Progenitor cell of endocrine pancreas (in vitro differentiated cells): ENCODE measurements at places on chromosomes 12 and 14. TPM values are rescaled to one million over a fixed set of nuclear protein-coding genes. Genes with fewer than 3 reads are reported as not detected.

DNA sequence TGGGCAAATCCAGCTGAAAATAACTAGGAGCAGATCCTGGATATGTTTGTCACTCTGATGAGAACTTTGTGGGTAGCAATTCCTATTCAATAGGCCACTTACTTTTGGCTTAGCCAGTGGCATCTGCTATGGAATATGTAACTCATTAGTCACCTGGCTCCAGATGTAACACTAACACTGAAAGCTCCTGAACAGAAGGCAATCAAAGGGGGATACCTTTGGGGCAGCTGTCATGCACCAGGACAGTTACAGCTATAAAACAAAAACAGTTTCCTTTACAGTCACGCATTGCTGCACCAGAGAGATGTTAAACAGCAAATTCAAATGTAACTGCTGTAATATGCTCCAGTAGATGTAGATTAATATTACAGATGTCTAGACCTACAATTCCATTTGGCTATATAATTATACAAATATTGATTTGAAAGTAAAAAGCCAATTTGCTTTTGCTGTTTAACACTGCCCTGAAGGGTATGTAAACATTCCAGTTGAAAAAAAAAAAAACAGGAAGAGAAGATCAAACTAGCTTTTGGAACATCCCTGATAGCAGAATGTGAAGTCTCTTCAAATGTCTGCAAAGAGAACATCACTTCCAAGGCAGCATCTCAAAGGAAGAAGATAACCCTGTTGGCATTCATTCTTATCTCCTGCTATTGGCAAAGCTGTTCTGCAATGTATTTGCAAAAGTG is 18.4 kb downstream of the RACGAP1 start:
- H3K27ac ChIP-seq: no peak overlapping the region
- H3K27me3 ChIP-seq: no peaks in the 10 kb centered on the region
- no peak for DNase-seq
- no peaks in the 10 kb centered on the region for H3K4me1 ChIP-seq
- H3K36me3 ChIP-seq: peaks cover 4% of the 10 kb centered on the region

DNA sequence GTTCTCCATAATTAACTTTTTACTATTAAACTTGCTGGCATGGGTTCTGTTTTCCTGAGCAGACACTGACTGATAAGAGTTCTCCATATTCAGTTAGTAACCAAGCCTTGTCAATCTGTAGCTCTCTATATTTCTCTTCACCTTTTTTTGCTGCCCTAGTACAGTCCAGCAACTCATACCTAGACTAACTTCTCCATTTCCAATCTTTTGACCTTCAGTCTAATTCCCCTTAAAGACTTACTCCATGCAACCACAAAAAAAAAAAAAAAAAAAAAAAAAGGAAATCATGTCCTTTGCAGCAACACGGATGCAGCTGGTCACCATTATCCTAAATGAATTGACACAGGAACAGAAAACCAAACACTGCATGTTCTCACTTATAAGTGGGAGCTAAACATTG is 125.7 kb upstream of the KRAS start:
- no peak overlapping the region for H3K27ac ChIP-seq
- DNase-seq: no peak
- H3K4me3 ChIP-seq: no peak overlapping the region
- H3K4me1 ChIP-seq: no peaks in the 10 kb centered on the region

DNA sequence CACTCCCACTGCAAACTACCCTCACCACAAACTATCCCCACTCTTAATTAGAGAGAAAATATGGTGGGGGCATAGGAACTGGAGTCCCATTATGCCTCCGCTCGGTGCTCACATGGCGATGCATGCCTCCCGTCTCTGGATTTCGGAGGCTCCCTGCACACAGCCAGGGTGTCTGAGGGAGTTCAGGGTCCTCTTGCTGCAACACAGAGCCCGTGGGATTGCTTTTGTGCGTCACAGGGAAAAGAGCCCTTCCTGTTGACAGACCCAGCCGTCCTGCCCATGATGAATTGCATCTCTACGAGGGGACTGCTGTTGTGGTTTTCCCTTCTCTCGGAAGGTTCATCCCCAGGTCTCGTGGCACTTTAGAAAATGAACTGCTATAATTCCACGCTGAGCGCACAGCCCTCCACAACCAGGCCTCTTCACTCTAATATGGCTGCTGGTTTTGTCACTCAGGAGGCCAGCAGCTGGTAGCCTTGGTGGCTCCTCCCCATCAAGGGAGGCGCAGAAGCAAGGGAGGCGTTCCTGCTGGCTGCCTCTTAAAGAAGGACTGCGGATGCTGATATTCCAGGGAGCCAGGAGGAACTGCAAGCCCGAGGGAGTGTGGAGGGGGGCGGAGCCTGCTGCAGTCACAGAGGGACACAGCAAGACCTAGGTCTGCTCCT is 158.0 kb downstream of the KCNA5 start:
- H3K27ac ChIP-seq: no peak overlapping the region
- H3K27me3 ChIP-seq: peaks cover 77% of the 10 kb centered on the region
- DNase-seq: no peak
- no peak overlapping the region for H3K4me3 ChIP-seq
- peaks cover 27% of the 10 kb centered on the region for H3K4me1 ChIP-seq

DNA sequence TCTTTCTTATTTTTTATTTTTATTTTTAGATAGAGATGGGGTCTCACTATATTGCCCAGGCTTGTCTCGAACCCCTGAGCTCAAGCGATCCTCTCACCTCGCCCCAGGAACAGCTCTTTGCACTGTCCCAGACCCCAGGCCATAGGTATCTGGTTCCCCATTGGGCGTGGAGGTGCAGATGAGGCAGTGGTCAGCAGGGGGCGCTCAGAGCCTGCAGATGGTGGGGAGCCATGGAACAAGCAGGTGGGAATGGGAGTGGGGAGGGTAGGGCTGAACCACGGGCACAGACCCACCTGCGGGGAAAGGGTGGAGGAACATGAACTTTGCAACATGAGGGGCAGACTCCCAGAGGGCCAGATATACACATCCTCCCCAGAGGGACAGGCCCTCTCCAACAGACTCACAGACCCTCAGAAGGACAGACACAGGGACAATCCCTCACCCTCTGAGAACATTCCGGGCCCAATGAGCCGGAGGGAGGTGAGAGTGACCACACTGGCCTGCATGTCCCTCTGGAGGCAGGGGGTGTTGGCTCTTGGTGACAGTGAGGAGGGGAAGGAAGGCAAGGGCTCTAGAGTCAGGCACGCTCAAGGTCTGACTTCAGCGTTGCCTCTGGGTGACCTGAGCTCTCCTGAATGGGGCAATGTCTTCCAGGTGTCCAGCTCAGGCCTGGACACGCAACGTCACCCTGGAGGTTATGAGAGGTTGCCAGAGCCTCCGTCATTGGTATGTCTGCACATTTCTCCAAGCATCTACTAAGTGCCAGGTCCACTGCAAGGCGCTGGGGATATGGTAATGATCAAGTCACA is 34.9 kb downstream of the KRT80 start:
- H3K4me1 ChIP-seq: peaks cover 4% of the 10 kb centered on the region
- no peak overlapping the region for H3K4me3 ChIP-seq
- H3K36me3 ChIP-seq: no peaks in the 10 kb centered on the region
- H3K27ac ChIP-seq: no peak overlapping the region
- DNase-seq: peak; percentile 81

DNA sequence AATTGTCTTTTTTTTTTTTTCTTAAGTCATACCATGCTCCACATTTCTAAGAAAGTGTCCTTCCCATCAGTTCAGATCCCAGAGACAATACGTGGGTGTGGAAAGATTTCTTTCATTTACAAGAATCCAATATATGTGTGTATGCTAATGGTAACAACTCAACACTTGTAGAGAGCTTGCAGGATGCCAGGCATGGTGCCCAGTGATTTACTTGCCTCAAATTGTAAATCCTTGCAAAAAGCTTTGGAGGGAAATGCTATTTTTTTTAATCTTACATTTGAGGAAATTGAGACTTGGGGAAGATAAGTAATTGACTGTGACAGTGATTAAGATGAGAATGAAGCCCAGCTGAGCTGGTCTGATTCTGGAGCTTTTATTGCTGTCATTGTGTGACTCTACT is 1264.6 kb upstream of the SEL1L start:
- no peaks in the 10 kb centered on the region for H3K36me3 ChIP-seq
- peaks cover 3% of the 10 kb centered on the region for H3K27me3 ChIP-seq
- H3K4me3 ChIP-seq: no peak overlapping the region

- H3K27me3 ChIP-seq: peaks cover 75% of the 10 kb centered on the region
- no peak overlapping the region for H3K4me3 ChIP-seq
- no peak overlapping the region for H3K27ac ChIP-seq
- DNase-seq: no peak
- no peaks in the 10 kb centered on the region for H3K36me3 ChIP-seq
- peaks cover 35% of the 10 kb centered on the region for H3K4me1 ChIP-seq
Observed at GRCh38 chr12:52250048-52250990, 17.3 kb downstream of the KRT7 start.

Gene NRXN3
- 22.1 and 23.5 TPM in 2 replicates for total RNA-seq

Gene NRIP2
- not detected in 2 replicates for total RNA-seq

Gene SLC6A15
- 0.57 and 1.1 TPM in 2 replicates for total RNA-seq
